ENCODE measurements at places on chromosomes 4 and X. TPM values are rescaled to one million over a fixed set of nuclear protein-coding genes. Genes with fewer than 3 reads are reported as not detected.

Gene BCORL1
- total RNA-seq, result 1.5 TPM

Gene PRRG3
- total RNA-seq, result not detected

Gene REELD1
- 1.4 TPM for total RNA-seq

Gene IL2RG
- not detected for total RNA-seq

Gene CXCL1
- total RNA-seq, result 2.6 TPM

Gene AFM
- total RNA-seq, result not detected

Gene MAGEE2
- 0.83 TPM for total RNA-seq

Gene KIT
- total RNA-seq, result 61.1 TPM

Gene INTS12
- total RNA-seq, result 19.4 TPM

Gene H2BW2
- not detected for total RNA-seq

Gene SCARB2
- total RNA-seq, result 197 TPM

Gene GAGE12H
- total RNA-seq, result not detected

Gene FAM199X
- 21.2 TPM for total RNA-seq

Gene SLC26A1
- total RNA-seq, result not detected

Gene AKAP4
- not detected for total RNA-seq

Gene ASB12
- total RNA-seq, result not detected

- H3K36me3 ChIP-seq, result no peaks in the 10 kb centered on the region
- no peaks in the 10 kb centered on the region for H3K27me3 ChIP-seq
- no peak for DNase-seq
- H3K4me1 ChIP-seq, result no peaks in the 10 kb centered on the region
- no peak overlapping the region for H3K4me3 ChIP-seq
Observed at GRCh38 chr4:83552083-83552482, 16.2 kb downstream of the GPAT3 start.

DNA sequence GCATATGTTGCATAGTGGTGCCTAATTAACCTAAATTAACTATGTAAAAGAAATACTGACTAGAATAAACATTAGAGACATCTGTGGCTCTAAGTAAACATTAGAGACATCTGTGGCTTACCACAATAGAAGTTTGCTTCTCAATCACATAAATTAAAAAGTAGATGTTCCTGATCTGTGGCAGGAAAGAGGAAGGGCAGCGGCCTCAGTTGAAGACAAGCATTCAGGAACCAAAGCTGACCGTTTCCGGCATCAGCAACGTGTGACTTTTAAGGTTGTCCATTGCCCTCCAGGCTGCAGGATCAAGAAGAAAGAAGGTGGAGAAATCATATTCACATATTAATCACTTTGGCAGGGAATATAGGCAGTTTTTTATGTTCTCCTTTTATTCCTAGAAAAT, 336.3 kb upstream of the TRAM1L1 start:
- no peak overlapping the region for H3K27ac ChIP-seq
- DNase-seq, result no peak
- no peaks in the 10 kb centered on the region for H3K36me3 ChIP-seq
- H3K4me1 ChIP-seq, result no peaks in the 10 kb centered on the region
- no peak overlapping the region for H3K4me3 ChIP-seq

DNA sequence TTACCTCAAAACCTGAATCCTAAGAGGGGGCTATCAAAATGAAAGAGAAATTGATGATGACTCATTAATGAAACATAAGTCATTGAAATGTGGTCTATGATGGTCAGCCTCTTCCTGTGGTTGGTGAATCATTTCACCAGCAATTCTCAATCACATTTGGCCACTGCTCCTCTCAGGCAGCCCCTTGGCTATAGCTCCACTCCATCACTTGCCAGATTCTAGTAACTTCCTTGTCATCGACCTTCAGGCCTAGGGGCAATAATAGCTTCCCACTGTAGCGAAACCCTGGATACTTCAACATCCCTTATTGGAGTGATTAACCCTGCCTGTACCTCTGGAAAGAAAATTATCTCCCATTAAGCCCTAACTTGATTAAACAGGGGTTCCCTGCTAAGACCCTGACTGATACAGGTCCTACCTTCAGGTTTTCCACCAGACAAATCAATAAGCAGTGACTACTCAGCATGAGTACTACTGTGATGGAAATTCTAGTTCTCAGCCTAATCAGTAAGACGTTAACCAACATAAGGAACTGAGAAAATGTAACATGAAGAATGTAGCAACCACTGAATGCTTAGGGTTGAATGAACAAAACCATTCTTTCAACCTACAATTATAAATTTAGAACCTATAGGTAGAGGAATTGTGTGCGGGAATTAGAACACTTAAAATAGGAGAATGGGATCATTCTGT, 30.4 kb downstream of the ADH7 start:
- no peak overlapping the region for H3K4me3 ChIP-seq
- peaks cover 7% of the 10 kb centered on the region for H3K4me1 ChIP-seq
- H3K27ac ChIP-seq, result peak overlapping the region; percentile 70
- no peaks in the 10 kb centered on the region for H3K27me3 ChIP-seq

- H3K36me3 ChIP-seq, result no peaks in the 10 kb centered on the region
- no peaks in the 10 kb centered on the region for H3K4me1 ChIP-seq
- H3K4me3 ChIP-seq, result no peak overlapping the region
- no peak for DNase-seq
- H3K27ac ChIP-seq, result no peak overlapping the region
- H3K27me3 ChIP-seq, result no peaks in the 10 kb centered on the region
Observed at GRCh38 chrX:38661561-38661960, 100.2 kb downstream of the TSPAN7 start.

DNA sequence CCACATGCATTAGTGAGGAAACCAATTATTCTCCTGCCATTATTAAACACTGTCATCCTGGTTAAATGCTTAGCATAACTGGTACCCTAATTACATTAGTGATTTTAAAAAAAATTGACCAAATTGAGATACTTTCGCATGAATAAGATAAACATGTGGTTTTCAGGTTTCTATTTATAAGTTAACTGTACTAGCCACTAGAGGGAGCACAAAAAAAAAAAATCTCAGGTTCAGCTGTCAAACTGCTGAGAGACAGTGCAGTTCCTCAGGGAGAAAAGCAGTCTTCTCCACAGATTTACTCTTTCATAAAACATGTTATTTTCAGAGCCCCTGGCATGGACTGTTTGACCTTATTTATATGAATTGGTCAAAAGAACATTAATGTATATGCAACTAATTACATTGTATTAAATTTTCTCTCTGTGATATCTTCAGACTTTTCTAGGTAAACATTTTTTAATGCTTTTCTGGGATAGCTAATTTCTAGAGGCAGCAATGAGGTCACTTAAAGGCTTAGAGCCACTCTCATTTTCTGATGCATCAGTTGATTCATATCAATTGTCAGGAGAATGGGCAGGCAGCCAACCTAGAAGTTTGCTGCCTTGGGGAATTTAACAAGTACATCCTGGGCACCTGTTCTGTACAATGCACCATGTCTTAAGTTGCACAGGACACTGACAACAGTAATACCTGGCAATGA, 167.5 kb downstream of the CDS1 start:
- no peaks in the 10 kb centered on the region for H3K27me3 ChIP-seq
- no peak overlapping the region for H3K27ac ChIP-seq
- no peaks in the 10 kb centered on the region for H3K4me1 ChIP-seq
- no peak overlapping the region for H3K4me3 ChIP-seq

DNA sequence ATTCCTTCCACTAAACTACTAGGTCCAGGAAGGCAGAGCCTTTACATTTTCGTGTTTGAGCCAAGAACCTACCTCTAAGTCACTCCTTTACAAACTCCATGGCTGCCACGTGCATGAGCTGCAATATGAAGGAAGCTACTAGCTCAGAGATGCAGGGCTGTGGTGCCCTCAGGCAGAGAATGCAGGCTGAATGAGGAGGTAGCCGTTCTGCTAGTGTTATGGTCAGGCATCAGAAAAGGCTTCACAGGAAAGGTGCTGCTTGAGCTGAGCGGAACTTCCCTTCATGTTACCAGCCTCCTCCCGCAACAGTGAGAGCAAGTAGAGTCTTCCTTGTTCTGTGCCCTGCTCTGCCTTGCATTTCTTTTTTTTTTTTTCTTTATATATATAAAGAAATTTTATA, 148.3 kb upstream of the PACRGL start:
- no peaks in the 10 kb centered on the region for H3K36me3 ChIP-seq
- DNase-seq, result no peak
- no peaks in the 10 kb centered on the region for H3K27me3 ChIP-seq
- H3K27ac ChIP-seq, result no peak overlapping the region
- no peaks in the 10 kb centered on the region for H3K4me1 ChIP-seq

GRCh38 chr4:73275318-73275654, 16.7 kb upstream of the ANKRD17 start:
- no peaks in the 10 kb centered on the region for H3K27me3 ChIP-seq
- no peak for DNase-seq
- no peaks in the 10 kb centered on the region for H3K36me3 ChIP-seq
- H3K4me3 ChIP-seq, result no peak overlapping the region
- no peaks in the 10 kb centered on the region for H3K4me1 ChIP-seq

DNA sequence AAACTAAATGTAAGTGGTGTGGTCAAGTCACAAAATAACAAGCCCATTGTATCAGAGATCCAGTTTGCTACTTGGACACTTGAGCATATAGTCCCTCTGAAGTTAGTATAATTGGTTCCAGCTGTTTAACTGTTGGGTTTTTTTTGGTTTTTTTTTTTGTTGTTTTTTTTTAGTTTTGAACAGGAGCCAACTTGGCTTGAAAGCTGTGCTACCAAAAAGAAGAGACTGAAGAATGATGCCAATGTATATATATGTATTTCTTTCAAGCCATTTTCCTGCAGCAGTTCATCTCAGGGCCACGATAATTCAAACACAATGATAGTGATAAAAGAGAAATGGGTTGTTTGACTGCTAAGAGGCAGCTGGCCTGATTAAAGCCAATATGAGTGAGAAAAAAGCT, 138.3 kb downstream of the PCDH18 start:
- no peak overlapping the region for H3K27ac ChIP-seq
- H3K4me1 ChIP-seq, result no peaks in the 10 kb centered on the region
- H3K36me3 ChIP-seq, result no peaks in the 10 kb centered on the region
- H3K4me3 ChIP-seq, result no peak overlapping the region

- H3K4me1 ChIP-seq, result no peaks in the 10 kb centered on the region
- no peak overlapping the region for H3K4me3 ChIP-seq
- H3K27ac ChIP-seq, result no peak overlapping the region
- DNase-seq, result no peak
- H3K27me3 ChIP-seq, result no peaks in the 10 kb centered on the region
- H3K36me3 ChIP-seq, result no peaks in the 10 kb centered on the region
Observed at GRCh38 chrX:420496-421223, 34.0 kb upstream of the PPP2R3B start.

- H3K27ac ChIP-seq, result no peak overlapping the region
- H3K27me3 ChIP-seq, result no peaks in the 10 kb centered on the region
- DNase-seq, result no peak
- H3K4me1 ChIP-seq, result no peaks in the 10 kb centered on the region
Observed at GRCh38 chrX:154890990-154891639, 5.0 kb downstream of the F8A1 start.

GRCh38 chr4:99394896-99395295, 40.2 kb downstream of the ADH7 start:
- H3K36me3 ChIP-seq, result no peaks in the 10 kb centered on the region
- no peak overlapping the region for H3K4me3 ChIP-seq
- DNase-seq, result no peak
- peaks cover 11% of the 10 kb centered on the region for H3K4me1 ChIP-seq
- peak overlapping the region; percentile 88 for H3K27ac ChIP-seq

GRCh38 chr4:169439244-169439643, 168.5 kb upstream of the SH3RF1 start:
- no peaks in the 10 kb centered on the region for H3K36me3 ChIP-seq
- no peak overlapping the region for H3K4me3 ChIP-seq
- no peaks in the 10 kb centered on the region for H3K4me1 ChIP-seq
- DNase-seq, result no peak
- H3K27me3 ChIP-seq, result no peaks in the 10 kb centered on the region

- no peaks in the 10 kb centered on the region for H3K36me3 ChIP-seq
- H3K27ac ChIP-seq, result no peak overlapping the region
- no peak overlapping the region for H3K4me3 ChIP-seq
- no peak for DNase-seq
Observed at GRCh38 chr4:112152521-112152920, 7.3 kb downstream of the FAM241A start.

GRCh38 chr4:39825090-39825489, 127.2 kb downstream of the UBE2K start:
- H3K27me3 ChIP-seq, result no peaks in the 10 kb centered on the region
- H3K36me3 ChIP-seq, result no peaks in the 10 kb centered on the region
- no peak for DNase-seq
- no peaks in the 10 kb centered on the region for H3K4me1 ChIP-seq
- no peak overlapping the region for H3K27ac ChIP-seq

- H3K4me3 ChIP-seq, result no peak overlapping the region
- H3K27ac ChIP-seq, result no peak overlapping the region
- no peaks in the 10 kb centered on the region for H3K36me3 ChIP-seq
- H3K4me1 ChIP-seq, result no peaks in the 10 kb centered on the region
Observed at GRCh38 chr4:119657111-119657611, 28.6 kb upstream of the PDE5A start.

GRCh38 chrX:80876877-80877276, 67.2 kb upstream of the BRWD3 start:
- DNase-seq, result no peak
- H3K4me3 ChIP-seq, result no peak overlapping the region
- no peaks in the 10 kb centered on the region for H3K36me3 ChIP-seq
- no peaks in the 10 kb centered on the region for H3K4me1 ChIP-seq

DNA sequence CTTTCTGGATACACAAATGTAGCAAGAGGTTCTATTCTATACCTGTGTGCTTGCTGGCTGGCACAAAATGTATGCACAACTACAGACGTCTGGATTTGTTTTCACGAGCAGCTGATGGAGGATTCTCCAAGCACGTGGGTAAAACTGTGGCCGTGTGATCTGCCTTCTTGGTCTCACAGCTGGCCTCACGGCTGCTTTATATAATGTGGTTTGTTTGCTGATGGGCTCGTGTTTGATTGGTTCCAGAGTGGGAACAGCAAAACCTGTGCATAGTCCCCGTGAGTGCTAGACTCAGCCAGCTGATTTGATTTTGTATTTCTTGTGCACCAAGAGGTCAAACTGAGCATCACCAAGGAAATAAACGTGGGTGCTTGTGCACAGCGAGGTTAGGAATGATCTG, 262.6 kb upstream of the RPS6KA3 start:
- no peaks in the 10 kb centered on the region for H3K27me3 ChIP-seq
- no peak overlapping the region for H3K27ac ChIP-seq
- H3K4me3 ChIP-seq, result no peak overlapping the region
- no peaks in the 10 kb centered on the region for H3K4me1 ChIP-seq

- no peaks in the 10 kb centered on the region for H3K4me1 ChIP-seq
- H3K4me3 ChIP-seq, result no peak overlapping the region
- no peaks in the 10 kb centered on the region for H3K36me3 ChIP-seq
Observed at GRCh38 chrX:46716796-46717195, 42.1 kb downstream of the SLC9A7 start.

DNA sequence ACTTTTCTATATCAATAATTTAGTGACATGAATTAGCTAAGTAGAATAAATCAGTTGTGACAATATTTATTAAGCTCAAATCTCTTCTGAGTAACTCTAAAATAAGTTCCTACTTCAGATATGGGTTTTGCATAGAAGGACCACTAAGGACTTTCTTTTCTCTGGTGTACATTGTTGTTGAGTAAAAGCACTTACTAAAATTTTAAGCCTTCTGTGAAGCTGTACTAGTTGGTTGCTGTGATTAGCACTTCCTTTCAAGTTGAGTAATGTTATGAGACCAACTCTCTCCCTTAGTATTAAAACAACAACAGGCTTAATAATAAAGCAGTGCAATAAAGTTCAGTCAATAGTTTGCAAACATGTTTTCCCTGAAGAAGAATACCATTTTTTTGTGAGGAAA, 667.4 kb upstream of the NDST4 start:
- H3K4me3 ChIP-seq, result no peak overlapping the region
- no peak overlapping the region for H3K27ac ChIP-seq
- no peaks in the 10 kb centered on the region for H3K27me3 ChIP-seq

All from uterus (tissue), 4 donors.